Lung microvascular endothelial cell (primary cell): ENCODE measurements at places on chromosomes 2 and 18.
A peak's percentile ranks its signal among the peaks of the same experiment; 100 is the strongest.

DNA sequence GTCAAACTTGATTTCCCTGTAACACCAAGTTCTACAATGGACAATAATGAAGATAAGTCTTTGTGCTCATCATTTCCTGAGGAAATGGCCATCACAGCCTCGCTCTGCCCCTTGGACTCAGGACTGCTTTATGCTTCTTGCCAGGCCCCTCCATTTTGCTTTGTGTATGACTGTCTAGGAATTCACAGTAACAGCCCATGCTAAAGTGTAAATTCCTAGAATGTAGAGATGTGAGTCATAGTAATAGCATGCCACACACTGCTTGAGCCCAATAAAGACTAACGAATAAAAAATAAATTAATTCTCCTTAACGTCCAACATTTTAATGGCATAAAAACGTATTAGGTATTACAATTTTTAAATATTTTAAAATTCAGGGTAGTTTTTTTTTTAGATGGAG, 226.5 kb downstream of the PID1 start:
- no peak for DNase-seq

GRCh38 chr2:51575181-51575580, 543.2 kb upstream of the NRXN1 start:
- no peak for DNase-seq

DNA sequence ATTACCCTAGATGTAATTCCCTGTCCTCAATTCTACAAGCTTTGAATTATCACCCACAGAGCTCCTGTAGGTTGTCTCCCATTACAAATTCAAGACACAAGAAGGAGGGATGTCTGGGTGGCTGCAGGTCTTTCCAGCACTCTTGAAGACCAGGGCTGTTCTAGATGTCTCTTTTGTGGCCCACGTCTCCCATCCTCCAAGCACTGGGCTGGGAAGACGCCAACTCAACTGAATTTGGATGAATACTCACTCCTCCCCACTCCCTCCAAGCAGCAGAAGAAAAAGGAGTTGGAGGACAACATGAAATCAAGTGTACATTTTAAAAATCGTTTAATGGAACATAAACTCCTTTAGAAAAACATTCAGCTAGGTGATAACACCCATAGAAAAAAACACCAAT, 31.2 kb downstream of the SMAD7 start:
- no peak for DNase-seq

- peak; percentile 87 for DNase-seq
These were observed 116.0 kb downstream of the TNS1 start for GRCh38 chr2:217886720-217887309.

DNA sequence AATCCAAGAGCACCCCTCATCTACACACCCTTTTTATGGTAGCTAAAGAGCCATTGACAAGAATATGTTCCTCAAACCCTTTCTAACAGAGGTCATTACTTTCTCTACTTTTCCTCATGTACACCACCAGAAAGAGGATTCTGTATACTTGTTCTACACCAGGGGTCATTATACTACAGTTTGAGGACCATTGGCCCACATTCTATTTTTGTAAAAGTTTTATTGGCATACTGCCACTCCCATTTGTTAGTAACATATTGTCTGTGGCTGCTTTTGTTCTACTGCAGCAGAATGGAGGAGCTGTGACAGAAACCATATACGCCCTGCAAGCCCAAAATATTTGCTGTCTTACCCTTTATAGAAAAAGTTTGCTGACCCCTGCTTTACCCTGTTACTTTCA, 14.3 kb downstream of the HTR2B start:
- DNase-seq, result peak; percentile 78

- DNase-seq, result no peak
These were observed 327.2 kb upstream of the TRIB2 start for GRCh38 chr2:12389344-12390045.

DNA sequence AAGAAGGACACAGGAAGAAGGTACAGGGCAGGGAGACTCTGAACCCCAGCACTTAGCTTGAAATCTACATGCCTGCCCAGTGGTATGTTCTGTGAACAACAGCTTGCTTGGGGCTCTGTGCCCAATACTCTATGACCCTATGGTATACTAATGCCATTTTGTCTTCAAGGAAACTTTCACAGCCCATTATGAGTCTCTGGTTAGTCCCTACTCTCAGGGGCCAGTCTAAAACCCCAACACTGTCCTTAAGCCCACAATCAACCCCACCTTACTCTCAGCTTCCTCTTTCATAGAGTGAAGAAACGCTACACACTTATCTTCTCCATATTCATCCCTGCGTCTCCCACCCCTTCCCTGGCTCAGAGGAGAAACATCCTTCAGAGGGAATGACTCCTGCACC, 16.0 kb downstream of the NEB start:
- no peak for DNase-seq

- peak; percentile 2 for DNase-seq
These were observed 66.5 kb downstream of the USP37 start for GRCh38 chr2:218501665-218502064.

DNA sequence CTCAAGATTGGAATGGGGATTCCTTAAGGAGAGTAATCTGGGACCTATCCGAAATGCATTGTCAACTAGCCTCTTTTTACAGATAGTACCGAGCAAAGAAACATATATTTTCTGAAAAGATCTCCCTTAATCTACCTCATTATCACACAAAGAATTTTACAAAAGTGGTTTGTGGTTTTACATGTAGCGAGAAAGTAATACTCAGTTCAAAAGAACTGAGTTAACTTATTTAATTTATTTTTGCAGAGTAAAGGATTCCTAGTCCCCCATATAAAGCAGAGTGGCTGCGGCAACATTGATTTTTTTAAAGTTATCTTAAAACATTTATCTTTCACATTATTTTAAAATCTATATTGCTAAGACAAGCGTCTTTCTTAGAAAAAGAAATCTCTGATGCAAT, 15.9 kb upstream of the SOS1 start:
- no peak for DNase-seq

- DNase-seq, result no peak
These were observed 11.8 kb downstream of the MTX2 start for GRCh38 chr2:176280867-176281658.

DNA sequence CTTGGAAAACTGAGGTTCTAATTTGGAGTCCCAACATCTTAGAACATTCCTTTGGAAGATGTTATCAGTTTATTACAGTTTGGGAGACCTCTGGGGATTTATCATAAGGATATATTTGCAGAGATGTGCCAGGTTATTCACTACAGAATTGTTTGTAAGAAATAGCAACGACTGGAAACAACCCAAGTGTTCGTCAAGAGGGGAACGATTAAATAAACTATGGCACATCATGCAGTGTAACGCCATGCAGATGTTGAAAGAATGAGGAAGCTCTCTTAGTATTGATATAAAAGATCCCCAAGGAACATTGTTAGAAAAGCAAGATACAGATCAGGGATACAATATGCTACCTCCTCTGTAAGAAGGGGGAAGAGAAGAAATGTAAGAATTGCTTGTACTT, 210.6 kb downstream of the TMEM247 start:
- DNase-seq, result no peak

GRCh38 chr2:106366204-106366885, 101.9 kb downstream of the RGPD3 start:
- DNase-seq, result no peak

DNA sequence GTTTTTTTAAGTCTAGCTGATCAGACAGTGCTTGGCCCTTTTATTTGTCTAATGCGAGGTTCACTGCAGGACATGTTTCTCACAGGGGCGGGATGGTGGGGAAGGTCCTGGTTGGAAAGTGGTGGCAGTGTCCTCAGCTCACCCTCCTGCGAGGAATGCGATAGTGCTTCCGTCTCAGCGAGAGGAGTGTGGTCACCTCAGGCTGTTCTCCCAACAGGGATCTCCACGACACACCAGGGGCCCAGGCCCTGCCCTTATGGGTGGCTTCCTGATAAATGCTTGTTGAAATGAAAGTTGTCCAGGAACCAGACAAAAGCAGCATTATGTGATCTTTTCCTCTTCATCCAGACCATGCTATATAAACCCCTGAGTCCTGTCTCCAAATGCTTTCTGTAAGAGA, 70.1 kb downstream of the BOLA3 start:
- no peak for DNase-seq

- DNase-seq, result peak; percentile 81
These were observed 38.1 kb downstream of the FN1 start for GRCh38 chr2:215397632-215398341.

DNA sequence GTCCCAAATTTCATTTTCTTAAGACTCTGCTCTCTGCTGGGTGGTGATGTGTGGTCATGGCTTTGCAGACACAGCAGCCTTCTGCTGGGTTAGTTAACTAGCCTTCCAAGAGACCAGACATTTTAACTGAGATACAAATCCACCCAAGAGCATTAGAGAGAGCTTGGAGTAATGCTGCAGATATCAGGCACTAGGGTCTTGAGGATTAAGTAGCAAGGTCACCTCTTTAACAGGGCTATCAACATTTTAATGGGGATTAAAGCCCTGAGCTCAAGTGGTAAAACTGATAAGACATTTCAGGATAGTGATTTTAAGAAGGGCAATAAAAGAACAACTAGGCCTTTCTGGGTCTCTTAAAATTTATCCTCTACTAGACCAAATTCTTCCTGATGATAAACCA, 461.2 kb downstream of the MEIS1 start:
- no peak for DNase-seq

- peak; percentile 61 for DNase-seq
These were observed 83.0 kb upstream of the CHRNA1 start for GRCh38 chr2:174846941-174847938.

DNA sequence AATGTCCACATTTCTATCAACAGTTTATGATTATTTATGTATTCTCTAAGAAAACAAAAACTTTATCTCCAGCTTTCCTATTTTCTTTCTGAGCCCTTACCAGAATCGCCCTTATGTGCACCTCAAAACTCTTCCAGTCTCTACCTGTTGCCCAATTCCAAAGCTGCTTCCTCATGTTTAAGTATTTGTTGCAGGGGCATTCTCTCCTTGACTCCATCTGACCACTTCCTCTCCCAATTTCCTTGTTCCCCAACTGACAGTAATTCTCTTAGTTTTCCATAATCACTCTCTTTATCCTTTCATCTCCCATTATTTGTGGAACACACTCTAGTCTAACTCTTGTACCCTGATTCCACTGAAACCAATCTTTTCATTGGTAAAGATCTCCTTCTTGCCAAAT, 105.4 kb upstream of the RBBP8 start:
- no peak for DNase-seq
